GM23338 (cell line): ENCODE measurements at places on chromosomes 5 and 9.

DNA sequence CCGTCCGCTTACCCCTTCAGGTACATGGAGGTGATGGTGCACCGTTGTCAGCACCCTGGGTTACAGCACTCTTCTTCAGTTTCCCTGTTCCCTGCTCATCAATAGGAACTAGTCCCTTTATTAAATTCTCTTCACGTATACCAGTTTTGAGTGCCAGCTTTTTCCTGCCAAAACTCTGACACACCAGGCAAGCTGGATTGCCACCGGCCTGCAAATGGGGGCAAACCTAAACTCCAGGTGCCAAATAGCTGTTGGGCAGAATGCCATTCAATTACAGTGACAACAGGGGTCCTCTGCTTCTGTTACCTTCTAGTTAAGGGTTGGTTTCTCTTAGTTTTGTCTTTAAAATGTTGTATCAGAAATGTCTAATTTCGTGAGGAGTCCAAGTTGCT lies 400.4 kb downstream of the OSTF1 start:
- DNase-seq = no peak

GRCh38 chr5:10262995-10263394 lies 12.9 kb downstream of the CCT5 start:
- DNase-seq = no peak

DNA sequence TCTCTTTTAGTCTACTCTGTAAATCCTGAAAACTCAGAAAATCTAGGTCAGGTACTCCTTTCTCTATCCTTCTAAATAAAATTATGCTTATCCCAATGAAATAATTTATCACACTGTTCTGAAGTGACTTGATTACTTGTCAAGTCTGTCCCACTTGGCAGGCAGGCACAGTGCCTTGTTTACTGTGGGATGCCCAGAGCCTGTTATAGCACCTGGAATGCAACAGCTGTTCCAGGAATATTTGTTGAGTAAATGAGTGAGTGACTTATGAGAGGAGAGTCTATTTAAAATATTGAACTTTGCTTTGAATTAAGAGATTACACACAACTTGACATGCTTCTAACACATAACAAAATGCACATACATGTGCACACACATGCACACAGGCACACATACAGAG lies 130.0 kb downstream of the MPDZ start:
- no peak for DNase-seq

DNA sequence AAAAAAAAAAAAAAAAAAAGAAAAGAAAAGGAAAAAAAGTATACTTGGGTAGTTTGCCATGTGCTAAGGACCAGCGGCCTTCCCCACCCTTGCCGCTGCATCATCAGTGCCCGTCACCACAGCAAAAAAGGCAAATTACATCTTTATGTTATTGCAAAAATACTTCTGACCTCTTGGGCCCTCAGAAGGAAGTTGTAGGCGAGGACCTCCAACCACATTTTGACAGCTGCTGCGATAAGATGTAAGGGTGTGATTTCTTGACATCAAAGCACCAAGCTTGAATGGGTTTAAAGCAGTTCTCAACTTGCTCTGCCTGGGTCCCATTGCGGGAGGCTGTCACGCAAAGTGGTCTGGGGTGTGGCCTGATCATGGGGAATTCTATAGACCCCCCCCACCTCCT lies 39.2 kb downstream of the DMRT1 start:
- no peak for DNase-seq

DNA sequence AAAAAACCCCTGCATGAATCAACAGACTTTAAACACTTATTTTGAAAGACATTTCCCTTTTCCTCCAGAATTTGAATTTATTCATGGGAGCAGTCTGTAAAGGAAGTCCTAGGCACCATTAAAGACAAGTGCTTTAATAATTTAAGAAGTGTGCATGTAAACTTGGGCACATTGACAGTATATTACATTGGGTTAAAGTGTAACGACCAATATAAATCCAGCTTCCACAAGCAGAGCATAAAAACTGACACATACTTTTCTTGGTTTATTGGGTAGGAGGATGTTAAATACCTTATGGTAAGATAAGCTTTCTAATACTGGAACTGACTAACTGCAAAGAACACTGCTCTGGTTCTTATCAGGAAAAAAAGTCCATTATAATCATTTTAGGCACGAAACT lies 1.2 kb upstream of the ENTREP1 start:
- DNase-seq = no peak

DNA sequence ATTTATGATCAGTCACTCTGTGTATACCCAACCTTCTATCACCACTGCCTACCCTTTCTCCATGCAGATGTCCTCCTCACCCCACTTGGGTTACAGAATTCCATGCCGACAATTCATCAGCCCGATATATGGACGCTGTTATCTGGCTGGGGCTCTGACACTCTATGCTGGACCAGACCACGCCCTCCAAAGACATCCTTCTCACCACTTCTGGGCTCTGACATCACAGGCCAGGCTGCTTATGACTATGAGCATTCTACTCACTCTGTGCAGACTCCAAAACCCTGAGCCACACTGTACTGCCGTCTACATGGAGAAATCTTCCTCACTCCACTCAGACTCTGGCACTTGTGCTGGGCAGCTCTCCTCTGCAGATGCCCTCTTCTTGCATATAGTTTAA lies 7.6 kb upstream of the AK3 start:
- no peak for DNase-seq
